ENCODE measurements at places on chromosomes 5 and 9. TPM values are rescaled to one million over a fixed set of nuclear protein-coding genes. Genes with fewer than 3 reads are reported as not detected.
A peak's percentile ranks its signal among the peaks of the same experiment; 100 is the strongest.

Gene GMCL2
- not detected for total RNA-seq

GRCh38 chr9:6793203-6793602 is 35.4 kb downstream of the KDM4C start:
- H3K27me3 ChIP-seq, result no peaks in the 10 kb centered on the region
- H3K27ac ChIP-seq, result no peak overlapping the region
- peaks cover 34% of the 10 kb centered on the region for H3K36me3 ChIP-seq
- H3K4me1 ChIP-seq, result no peaks in the 10 kb centered on the region
- no peak for DNase-seq

DNA sequence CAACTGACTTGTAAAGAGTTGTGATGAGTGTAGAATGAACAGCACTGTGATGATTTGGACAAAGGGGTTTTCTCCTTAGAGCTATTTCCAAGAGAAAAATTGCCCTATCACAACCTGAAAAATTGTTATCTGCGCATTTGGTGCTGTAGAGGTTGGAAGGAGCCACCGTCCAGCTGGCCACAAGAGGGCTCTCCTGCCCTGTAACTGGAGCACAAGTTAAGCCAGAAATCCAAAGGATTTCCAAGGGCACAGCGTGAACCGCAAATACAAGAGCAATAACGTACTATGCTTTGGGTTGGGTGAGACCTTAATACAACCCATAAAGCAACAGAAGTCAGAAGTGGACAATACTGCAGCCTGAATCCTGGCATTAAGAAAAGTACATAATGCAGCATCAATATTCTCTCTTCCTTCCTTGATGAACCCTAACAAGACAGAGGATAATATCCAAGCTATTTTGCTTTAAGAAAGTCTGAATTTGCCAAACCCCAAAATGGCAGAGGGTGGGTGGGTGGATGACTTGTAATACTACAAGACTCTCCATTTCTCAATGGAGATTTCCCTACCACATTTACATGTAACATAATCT is 56.8 kb upstream of the SMIM32 start:
- H3K27me3 ChIP-seq, result no peaks in the 10 kb centered on the region
- H3K36me3 ChIP-seq, result no peaks in the 10 kb centered on the region
- peak; percentile 86 for DNase-seq
- H3K4me1 ChIP-seq, result no peaks in the 10 kb centered on the region
- no peak overlapping the region for H3K4me3 ChIP-seq

GRCh38 chr5:6755941-6756340 is 42.7 kb downstream of the TENT4A start:
- no peak overlapping the region for H3K4me3 ChIP-seq
- H3K4me1 ChIP-seq, result no peaks in the 10 kb centered on the region
- H3K27ac ChIP-seq, result no peak overlapping the region
- no peak for DNase-seq
